ENCODE measurements at places on chromosomes 7 and 10. TPM values are rescaled to one million over a fixed set of nuclear protein-coding genes. Genes with fewer than 3 reads are reported as not detected.

DNA sequence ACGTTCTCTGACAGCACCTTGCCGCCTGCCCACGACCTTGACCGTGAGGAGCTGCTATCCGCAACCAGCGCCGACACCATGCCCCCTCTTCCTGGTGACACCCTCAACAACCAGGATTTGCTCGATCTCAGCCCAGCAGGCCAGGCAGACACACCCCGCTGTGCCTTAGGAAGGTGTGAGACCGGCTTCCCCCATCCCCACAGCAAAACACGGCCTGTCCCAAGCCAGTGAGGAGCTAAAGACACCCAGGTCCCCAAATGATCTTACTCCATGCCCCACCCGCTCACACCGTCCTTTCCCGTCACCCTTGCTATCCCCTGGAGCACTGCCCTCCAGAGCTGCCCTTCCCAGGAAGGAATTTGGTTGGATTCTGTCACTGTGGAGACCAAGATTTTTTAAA is 21.3 kb upstream of the TTYH3 start:
- no peak for DNase-seq

GRCh38 chr7:42552227-42552626 is 315.2 kb upstream of the GLI3 start:
- DNase-seq: no peak

DNA sequence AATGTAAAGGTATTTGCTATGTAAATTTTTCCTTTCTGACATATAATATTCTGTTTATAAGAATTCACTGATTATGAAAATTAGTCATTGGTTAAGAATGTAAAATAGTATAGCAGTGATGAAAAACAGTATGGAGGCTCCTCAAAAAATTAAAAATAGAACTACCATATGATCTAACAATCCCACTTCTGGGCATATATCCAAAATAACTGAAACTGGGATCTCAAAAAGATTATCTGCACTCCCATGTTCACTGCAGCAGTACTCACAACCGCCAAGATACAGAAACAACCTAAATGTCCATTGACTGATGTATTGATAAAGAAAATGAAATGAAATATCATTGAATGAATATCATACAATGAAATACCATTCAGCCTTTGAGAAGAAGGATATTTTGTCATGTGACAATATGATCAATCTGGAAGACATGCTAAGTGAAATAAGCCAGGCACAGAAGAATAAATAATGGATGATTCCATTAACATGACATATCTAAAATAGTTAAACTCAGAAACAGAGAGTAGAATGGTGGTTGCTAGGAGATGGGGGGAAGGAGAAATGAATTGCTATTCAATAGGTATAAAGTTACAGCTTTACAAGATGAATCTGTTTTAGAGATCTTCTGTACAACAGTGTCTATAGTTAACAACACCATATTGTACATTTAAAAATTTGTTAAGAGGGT is 14.0 kb downstream of the C10orf88 start:
- no peak for DNase-seq

GRCh38 chr7:30511973-30512662 is 7.5 kb upstream of the GGCT start:
- no peak for DNase-seq

DNA sequence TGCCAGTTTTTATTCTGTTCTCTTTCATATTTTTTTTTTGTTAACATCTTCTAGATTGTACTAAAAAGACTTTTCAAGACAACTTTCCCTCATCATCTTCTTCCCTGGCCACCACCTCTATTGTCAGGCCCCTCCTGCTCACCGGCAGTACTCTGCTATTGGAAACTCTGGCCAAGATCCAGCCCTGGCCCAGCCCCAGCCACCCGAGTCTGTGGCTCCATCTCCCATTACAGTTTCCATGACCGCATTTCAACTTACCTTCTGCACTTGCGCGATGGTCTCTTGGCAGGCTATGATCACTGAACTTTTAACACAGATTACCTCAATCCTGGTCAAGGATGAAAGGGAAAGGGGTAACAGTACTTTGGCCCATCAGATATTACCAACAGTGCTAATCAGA is 137.7 kb upstream of the POM121L12 start:
- no peak for DNase-seq

GRCh38 chr10:132668048-132668394 is 117.9 kb downstream of the NKX6-2 start:
- DNase-seq: no peak

DNA sequence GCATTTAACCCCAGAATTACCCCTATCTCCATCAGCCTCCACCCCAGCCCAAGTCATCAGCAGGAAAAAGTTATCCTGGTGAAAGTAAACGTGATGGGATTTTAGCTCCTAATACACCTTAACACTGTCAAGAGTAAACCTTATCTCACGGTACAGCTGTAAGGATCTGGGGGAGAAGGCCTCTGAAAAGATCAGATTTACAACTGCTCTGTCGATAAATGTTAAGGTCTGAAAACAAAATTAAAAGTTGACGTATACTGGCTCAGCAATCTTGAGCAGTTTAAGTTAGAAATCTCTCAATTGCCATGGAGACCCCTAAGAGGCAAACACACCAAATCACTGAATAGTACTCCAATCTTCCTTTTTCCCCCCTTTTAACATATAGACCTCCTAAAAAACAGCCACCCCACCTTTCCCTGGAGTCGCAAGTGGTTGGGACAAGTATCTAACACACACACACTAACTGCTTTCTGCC is 6.1 kb downstream of the SKAP2 start:
- DNase-seq: no peak

GRCh38 chr10:86756511-86757112 is at the start of gene BMPR1A:
Gene BMPR1A (plus strand): TSS chr10:86756619. CDS start chr10:86876019, 119,400 bp downstream.
- DNase-seq: peak; percentile 25

- DNase-seq: no peak
Observed at GRCh38 chr7:14229047-14229446, 239.6 kb upstream of the ETV1 start.

GRCh38 chr10:31490858-31491504 is 172.0 kb downstream of the ZEB1 start:
- no peak for DNase-seq

GRCh38 chr7:2019711-2020511 is 212.8 kb downstream of the MAD1L1 start:
- DNase-seq: peak; percentile 17

DNA sequence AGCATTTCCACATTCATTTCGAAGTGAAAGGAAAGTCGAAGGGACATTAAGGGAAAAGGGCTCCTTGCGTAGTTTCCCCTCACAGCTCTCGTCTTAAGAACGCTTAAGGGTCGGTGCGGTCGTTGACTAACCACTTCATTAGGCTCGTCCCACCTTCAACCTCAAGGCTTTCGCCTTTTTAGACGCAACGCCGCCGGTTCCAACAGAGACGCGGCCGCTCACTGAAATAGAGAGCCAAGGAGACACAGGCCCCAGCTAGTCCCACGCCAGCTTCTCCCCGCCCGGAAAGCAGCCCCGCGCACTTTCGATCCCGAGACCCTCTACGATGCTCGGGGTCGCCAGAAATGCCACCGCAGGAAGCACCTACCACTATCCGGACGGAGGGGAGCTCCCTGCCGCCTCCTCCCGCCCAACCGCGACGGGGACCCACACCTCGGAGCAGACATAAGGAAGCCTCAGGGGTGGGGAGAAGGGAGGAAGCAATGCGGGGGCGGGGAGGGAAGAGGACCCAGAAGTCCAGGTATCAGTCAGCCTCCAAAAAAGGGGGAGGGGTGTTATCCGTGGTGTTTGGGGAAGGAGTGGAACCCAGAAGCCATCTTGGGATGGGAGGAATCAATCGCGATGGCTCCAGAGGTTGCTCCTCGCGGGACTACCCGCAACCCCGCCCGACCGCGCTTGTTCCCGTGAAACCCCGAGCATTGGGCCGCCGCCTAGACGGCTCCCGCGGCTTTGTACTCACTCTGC is 559 bp downstream of the TRA2A start:
- no peak for DNase-seq

GRCh38 chr10:127417686-127418401 is 131.3 kb upstream of the NPS start:
- DNase-seq: no peak

DNA sequence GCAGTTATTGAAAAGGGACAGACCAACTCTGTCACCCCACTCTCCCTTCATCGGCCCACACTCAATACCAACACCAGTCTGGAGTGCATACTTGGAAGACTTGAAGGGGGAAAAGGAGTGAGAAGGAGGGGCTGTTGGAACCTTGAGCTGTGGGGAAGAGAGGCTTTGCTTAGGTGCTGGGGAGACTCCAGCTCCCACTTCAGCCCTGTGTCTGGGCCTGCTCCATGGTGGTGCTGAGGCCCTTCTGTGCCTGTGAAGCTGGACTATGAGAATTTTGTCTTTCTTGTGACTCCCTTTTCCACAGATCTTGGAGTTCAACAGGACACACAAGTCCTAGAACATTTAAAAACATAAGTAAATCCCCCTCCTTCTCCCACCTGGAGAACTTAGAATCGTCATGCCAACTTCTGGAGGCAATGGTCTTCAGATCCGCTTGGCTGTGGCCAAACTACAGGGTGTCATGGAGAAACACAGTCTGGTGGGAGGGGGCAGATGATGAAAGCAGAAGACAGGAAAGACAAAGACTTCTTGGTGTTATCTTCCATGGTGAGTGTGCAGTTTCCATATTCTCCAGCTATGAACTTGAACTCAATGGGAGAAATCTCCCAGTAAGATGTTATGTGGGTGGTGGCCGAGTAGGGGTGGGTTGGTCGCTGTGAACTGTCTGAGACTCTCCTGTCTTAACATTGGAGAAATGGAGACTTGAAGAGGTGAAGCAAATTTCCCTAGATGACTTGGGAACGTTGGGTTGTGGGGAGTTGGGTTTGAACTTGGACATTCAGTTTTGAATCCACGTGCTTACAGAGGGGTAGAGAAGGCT is 18.4 kb upstream of the GIMAP8 start:
- DNase-seq: no peak

DNA sequence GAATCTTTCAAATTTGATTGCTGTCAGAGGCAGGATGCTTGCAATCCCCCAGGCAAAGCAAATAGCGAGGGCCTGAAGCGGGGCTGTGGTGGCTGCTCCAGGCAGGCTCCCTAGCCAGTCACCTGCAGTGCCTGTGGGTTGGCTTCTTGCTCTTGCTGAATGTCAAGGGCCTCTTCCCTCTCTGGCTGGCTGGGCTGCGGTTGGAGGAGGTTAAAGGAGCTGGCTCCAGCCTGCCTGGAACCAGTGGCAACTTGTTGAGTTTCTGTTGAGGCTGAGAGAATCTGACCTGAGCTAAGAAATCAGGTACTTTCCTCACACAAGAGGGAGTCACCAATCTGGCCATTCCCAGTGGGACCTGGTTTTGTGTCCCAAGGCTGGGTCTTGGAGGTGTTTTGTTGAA is 134.7 kb downstream of the TMEM178B start:
- DNase-seq: no peak

The KIAA1217 gene
- 56.2 TPM for total RNA-seq

The CYP2W1 gene
- total RNA-seq: 0.76 TPM

The MYL10 gene
- total RNA-seq: not detected

The KLF14 gene
- total RNA-seq: not detected

The GNGT1 gene
- total RNA-seq: not detected
